ENCODE measurements at places on chromosomes 6 and 20. TPM values are rescaled to one million over a fixed set of nuclear protein-coding genes. Genes with fewer than 3 reads are reported as not detected.
A peak's percentile ranks its signal among the peaks of the same experiment; 100 is the strongest.

DNA sequence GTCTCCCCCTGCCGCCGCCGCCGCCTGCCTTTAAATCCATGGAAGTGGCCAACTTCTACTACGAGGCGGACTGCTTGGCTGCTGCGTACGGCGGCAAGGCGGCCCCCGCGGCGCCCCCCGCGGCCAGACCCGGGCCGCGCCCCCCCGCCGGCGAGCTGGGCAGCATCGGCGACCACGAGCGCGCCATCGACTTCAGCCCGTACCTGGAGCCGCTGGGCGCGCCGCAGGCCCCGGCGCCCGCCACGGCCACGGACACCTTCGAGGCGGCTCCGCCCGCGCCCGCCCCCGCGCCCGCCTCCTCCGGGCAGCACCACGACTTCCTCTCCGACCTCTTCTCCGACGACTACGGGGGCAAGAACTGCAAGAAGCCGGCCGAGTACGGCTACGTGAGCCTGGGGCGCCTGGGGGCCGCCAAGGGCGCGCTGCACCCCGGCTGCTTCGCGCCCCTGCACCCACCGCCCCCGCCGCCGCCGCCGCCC is 474 bp downstream of the CEBPB start:
- H3K4me3 ChIP-seq: peak overlapping the region; percentile 90
- H3K27ac ChIP-seq: peak overlapping the region; percentile 96
- peak; percentile 46 for DNase-seq
- no peaks in the 10 kb centered on the region for H3K36me3 ChIP-seq
- peaks cover 22% of the 10 kb centered on the region for H3K4me1 ChIP-seq

GRCh38 chr6:19705606-19706005 is 131.6 kb upstream of the ID4 start:
- H3K4me3 ChIP-seq: no peak overlapping the region
- no peaks in the 10 kb centered on the region for H3K27me3 ChIP-seq
- H3K36me3 ChIP-seq: no peaks in the 10 kb centered on the region
- no peaks in the 10 kb centered on the region for H3K4me1 ChIP-seq

- no peaks in the 10 kb centered on the region for H3K36me3 ChIP-seq
- no peak overlapping the region for H3K4me3 ChIP-seq
- H3K27me3 ChIP-seq: no peaks in the 10 kb centered on the region
- H3K4me1 ChIP-seq: peaks cover 21% of the 10 kb centered on the region
- H3K27ac ChIP-seq: no peak overlapping the region
- DNase-seq: no peak
Measured at GRCh38 chr6:140436023-140436811, 1061.8 kb upstream of the CITED2 start.

DNA sequence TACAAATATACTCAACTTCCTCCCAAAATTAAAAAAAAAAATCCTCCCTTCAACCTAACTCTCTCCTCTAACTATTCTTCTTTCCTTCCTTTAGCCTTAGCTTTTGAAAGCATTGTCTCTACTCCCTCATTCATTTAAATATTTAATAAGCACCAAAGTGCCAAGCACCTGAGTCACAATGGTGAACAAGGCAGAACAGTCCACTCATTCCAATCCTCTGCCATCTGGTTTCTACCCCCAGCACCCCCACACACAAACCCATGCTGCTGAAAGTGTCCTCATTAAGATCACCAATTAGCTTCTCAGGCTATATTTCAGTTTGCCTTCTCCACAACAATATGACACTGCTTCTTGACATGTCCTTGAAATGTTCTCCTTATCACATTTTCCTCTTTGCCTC is 76.3 kb downstream of the DTNBP1 start:
- DNase-seq: no peak
- no peak overlapping the region for H3K4me3 ChIP-seq
- peaks cover 16% of the 10 kb centered on the region for H3K4me1 ChIP-seq

DNA sequence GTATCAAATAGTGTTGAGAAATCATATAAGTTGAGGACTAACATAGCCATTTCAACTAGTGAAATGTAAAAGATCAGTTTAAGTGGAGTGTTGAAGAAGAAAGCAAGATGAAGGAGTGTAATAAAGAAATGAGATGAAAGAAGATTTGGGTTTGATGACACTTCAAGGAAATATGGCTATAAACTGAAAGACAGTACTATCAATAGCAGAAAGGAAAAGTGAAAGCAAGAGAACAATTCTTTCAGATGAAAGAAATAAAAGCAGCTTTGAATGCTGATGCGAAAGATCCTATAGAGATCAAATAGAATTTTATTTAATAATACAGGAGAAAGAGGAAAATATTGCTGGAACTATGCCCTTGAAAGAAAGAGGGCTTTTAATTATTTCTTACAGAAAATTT is 92.8 kb upstream of the PRSS16 start:
- H3K4me1 ChIP-seq: peaks cover 8% of the 10 kb centered on the region
- no peak for DNase-seq
- H3K4me3 ChIP-seq: no peak overlapping the region
- no peaks in the 10 kb centered on the region for H3K36me3 ChIP-seq
- peaks cover 4% of the 10 kb centered on the region for H3K27me3 ChIP-seq

Gene CAPN11
- total RNA-seq: not detected

Gene RSPH4A
- 0.16 TPM for total RNA-seq

Gene OR12D3
- not detected for total RNA-seq

Gene PLN
- 191 TPM for total RNA-seq

Gene BANF2
- not detected for total RNA-seq

Gene HMGCLL1
- total RNA-seq: 0.53 TPM

Measured in gastrocnemius medialis (tissue), 4 donors.